Activated T-cell treated with anti-CD3 and anti-CD28 coated beads, Interleukin-2, amount 50 U/mL, for 48 hours (primary cell): ENCODE measurements at places on chromosomes 6 and 20.

DNA sequence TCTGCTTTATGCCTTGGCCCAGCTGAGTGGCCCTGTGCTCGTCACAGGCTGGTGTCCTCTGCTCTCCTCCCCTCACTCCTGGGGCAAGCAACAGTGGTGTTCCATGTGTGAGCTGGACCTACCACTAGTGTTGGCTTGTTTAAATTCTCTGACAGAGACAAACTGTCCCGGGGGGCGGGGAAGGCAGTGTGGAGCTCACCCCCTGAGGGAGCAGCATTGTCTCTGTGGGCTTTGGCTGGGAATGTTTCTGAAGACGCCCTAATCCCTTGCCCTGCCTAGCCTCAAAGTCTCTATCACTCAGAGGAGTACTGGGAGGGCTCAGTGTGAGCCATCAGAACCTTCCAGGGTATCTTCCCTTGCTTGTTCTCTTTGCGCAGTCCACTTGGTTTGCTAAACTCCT, 5.2 kb upstream of the VEGFA start:
- no peak for DNase-seq

DNA sequence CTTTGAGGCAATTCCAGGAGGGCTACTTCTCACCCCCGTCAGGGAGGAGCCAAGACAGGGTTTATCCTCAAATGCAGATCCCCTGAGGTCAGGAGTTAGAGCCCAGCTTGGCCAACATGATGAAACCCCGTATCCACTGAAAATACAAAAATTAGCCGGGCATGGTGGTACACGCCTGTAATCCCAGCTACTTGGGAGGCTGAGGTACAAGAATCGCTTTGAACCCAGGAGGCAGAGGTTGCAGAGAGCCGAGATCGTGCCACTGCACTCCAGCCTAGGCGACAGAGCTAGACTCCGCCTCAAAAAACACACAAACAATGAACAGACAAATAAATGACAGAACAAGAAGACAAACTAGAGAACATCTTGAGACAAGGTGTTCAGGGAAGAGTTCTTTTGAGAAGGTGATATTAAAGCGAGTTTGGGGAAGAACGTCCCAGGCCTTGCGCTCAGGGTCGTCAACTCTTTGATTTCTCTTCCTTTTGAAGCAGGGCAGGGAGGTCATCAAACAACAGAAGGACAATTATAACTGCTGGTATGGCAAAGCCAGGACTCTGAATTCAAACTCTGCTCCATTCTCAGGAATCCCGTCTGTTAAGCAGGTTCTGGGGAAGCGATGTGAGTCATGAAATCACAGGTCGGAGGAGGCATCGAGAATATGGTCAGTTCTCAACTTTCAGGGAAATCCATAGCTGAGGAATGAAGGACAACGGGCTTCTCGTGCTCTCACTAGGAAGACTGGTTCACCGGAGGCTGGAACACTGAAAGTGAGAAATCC, 1.4 kb upstream of the RALY start:
- no peak for DNase-seq

- DNase-seq, result no peak
Measured at GRCh38 chr6:121305957-121306607, 28.2 kb downstream of the TBC1D32 start.

DNA sequence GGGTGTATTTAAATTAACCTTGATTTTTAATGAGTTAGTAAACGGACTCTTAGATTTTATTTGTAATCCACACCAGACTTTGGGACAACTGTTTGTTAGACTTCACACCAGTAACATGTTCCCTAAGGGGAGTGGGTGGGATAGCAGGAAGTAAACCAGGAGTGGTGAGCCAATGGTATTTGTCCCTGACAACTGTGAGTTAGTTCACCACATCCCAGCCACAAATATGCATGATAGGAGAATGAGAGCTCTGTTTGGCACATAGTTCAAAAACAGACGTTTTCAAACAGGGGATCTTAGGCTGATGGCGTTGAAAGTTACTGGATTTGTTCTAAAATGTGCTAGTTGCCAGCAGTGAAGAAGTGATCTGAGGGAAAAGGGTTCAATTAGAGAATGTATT, 18.7 kb upstream of the COL10A1 start:
- no peak for DNase-seq

DNA sequence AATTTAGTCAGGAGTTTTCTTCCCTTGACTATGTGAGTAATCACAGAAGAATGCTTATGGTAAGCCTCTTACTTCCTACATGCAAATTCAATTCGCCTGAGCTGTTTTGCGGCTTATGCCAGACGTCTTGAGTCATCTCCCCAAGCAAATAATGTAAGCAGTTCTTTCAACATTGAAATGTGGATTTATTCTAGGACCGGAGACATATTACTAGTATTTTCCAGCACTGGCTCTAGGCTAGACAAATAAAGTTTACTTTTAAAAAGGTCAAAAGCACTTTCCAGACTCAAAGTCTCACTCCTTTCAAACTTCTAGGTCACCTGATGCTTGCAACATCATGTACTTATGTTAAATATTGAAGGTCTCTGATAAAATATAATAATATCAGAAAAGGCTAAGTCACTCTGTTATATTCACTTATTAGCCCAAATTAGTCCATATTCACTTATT, 38.1 kb upstream of the NOX3 start:
- DNase-seq, result no peak

DNA sequence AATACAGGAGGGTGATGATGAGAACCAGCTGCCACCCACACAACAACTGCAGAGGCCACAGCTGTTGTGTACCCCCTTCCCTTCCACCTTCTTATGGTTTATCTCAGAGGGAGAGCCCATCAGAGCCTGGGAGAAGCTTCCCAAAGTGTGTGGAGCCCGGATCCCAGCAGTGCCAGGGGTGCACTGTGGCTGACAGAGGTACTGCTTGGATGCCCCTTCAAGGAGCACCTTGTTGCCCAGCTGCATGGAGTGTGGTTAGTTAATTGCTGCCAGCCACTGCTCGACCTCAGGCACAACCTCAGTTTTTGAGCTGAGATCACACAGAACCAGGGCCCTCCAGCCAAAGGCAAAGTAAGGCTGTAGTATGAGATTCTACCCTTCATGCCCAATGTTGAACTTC, 13.0 kb downstream of the PI3 start:
- no peak for DNase-seq

DNA sequence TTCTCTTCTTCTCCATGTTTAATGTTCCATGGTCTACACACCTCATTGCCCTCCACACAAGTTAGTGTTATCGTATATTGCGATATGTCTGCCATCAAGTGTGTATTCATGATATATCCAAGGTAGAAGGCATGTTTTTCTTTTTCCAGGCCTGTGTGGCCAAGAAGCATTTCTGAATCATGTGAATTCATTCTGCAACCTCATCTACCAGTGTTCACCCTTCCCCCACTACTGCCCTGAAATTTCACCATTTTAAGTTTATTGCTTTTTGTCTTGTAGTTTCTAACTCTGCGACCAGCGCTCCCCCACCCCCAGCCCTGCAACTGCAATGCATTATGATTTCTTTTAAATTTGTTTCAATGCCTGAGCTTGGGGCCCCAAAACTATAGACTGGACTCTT, 618.0 kb upstream of the FLRT3 start:
- no peak for DNase-seq

DNA sequence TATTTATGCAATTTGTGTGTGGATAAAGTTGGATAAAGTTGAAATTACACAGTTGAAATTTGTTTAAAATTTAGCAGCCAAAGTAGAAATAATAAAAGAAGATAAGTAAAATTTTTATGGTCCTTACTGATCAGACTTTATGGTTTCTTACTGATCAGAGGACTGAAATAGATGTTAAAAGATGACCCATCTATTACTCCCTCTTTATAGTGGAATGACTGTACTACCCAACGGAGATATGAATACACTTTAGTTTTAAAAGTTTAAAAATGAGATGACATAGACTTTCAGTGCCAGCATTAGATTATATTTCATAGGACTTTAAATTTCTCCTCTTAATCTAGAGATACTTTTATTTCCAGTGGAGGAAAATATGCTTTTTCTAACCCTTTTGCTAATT, 98.9 kb upstream of the ADGRF4 start:
- DNase-seq, result no peak

DNA sequence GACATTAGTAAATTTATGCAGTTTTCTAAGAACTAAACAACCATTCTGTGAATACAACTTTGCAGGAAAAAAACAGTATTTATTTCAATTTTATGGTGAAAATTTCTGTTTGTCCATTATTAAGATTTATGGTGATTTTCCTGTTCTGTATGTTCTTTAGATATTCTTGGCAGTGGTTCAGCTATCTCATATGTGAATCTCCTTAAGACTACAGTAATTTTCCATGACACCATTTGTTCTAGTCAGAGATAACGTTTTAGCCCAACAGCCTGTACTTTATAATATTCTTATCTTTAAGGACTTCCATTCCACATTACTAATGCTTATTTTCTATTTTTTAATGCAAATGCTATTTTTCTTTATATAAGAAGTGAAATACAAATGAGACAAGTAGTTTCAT, 504.0 kb downstream of the RFPL4B start:
- no peak for DNase-seq

- DNase-seq, result no peak
Measured at GRCh38 chr6:42530751-42531150, 33.1 kb upstream of the UBR2 start.

DNA sequence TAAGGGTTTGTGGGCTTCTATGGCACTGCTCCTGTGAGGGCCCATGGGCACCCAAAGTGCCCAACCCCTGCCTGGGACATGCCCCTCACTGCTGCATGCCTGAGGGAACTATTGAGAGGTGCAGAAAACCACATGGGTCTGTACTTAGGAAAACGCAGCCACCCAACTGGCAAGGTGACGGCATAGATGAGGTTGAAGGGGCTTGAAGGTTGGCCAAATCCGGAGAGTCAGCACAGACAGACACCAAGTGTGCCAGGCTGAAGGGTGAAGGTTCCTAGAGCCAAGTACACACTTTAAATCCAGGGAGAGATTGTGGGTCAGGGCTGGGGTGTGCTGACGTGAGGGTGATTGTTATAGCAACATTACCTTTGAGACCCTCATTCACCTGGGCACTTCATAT, 6.2 kb downstream of the BANF2 start:
- DNase-seq, result no peak

- no peak for DNase-seq
Measured at GRCh38 chr20:21523281-21523868, 9.5 kb upstream of the NKX2-2 start.

DNA sequence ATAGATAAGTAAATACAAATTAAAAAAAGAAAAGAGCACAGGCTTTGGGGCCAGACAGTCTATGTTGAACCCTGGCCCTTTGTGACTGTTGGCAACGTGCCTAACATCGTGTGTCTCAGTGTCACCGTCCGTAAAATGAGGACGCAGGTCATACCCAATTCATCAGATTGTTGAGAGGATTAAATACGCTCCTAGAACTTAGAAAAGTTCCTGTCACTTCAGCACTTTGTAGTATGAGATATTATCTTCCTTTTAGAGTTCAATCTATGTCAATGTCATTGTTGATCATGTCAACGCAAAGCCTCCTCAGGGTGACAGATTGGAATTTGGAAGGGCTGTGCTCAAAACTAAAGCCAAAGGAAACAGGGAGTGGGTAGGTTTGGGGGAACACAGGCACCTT, 21.7 kb downstream of the SERPINB1 start:
- DNase-seq, result no peak

GRCh38 chr6:117464700-117465099, 17.8 kb upstream of the DCBLD1 start:
- DNase-seq, result no peak

GRCh38 chr6:43435682-43436437, 8.5 kb downstream of the ABCC10 start:
- DNase-seq, result no peak

DNA sequence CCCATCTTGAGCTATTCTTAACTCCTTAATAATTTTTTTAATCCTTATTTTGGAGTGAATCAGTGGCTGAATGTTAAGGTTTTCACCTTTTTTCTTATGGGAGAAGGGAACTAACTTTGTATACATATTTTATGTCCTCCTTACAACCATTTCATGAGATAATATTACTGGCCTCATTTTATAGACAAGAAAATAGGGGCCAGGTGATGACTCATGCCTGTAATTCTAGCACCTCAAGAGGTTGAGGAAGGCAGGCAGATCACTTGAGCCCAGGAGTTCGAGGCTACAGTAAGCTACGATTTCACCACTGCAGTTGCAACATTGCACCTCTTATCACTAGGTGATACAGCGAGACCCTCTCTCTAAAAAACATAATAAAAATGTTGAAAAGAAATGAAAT, 128.7 kb downstream of the TMEM242 start:
- DNase-seq, result no peak

- DNase-seq, result no peak
Measured at GRCh38 chr6:156953479-156954146, 176.4 kb downstream of the ARID1B start.

- DNase-seq, result no peak
Measured at GRCh38 chr6:135291288-135292076, 110.4 kb downstream of the MYB start.

DNA sequence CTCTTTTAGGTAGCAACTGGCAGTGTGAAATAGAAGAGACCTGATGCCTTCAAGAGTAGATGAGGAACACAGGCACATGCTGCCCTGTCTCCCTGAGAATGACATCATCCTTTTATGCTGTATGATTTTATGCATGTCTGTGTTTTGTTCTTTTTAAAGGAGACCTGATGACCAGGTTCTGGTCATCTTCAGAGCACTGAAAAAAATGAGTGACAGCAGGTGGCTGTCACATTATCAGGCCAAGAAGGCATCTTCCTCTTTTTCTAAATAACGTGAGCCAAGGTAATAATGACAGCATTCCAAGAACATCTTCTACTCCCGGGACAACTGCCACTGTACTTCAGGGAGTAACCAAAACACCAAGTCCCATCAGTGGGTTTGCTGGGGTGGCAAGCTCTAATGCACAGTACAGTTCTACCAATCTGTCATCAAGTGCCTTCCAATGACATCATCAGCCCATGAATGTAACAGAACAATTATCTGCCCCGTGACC, 28.9 kb downstream of the CNKSR3 start:
- no peak for DNase-seq

DNA sequence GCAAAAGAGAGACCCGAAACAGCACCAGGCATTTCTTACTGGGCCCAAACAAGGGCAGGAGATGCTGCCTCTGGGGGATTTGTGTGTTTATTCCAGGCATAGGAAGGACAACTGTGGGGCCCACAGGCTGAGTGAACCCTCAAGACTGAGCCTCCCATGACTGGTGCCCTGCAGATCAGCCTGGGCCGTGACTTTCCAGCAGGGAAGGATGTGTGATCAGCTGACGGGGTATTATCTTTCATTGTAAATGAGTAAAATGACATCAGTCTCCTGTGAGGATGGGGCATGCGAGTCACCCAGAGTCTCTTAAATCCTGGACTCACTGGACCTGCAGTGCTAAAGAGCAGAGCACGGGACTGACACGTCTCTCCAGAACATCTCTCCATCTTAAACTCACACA, 3.9 kb upstream of the TEAD3 start:
- DNase-seq, result no peak

GRCh38 chr6:106125925-106126435, 39.8 kb downstream of the PRDM1 start:
- peak; percentile 74 for DNase-seq

GRCh38 chr20:42587427-42587826, 602.3 kb downstream of the PTPRT start:
- no peak for DNase-seq

- DNase-seq, result no peak
Measured at GRCh38 chr20:52004715-52005114, 186.9 kb downstream of the ZFP64 start.
